CD4-positive, alpha-beta memory T cell (primary cell): ENCODE measurements at places on chromosomes 3 and 15.

GRCh38 chr3:147298511-147298982 lies 107.8 kb downstream of the ZIC4 start:
- DNase-seq = no peak

DNA sequence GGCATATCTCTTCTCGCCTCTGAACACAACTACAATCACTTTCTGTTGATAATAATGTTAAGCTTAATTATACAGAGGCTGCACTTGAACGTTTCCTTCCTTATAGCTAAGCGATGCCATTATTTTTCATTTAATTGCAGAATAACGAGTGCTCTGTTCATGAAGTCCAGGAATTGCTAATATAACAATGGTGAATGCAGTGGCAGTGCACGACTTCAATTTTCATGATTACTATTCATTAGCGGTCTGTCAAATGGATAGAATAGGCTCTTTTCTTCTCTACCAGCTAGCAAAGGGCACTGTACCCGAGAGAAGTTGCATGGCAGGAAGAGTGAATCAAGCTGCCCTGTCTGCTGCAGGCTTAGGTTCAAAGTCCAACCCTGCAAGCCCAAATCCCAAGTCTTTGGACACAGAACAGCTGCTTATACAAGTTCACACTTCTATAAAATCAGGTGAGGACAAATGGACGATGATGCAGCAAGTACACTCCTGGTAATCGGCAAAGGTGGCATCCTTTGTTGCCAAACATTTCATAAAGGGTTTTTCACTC lies 75.6 kb downstream of the PDZRN3 start:
- no peak for DNase-seq

DNA sequence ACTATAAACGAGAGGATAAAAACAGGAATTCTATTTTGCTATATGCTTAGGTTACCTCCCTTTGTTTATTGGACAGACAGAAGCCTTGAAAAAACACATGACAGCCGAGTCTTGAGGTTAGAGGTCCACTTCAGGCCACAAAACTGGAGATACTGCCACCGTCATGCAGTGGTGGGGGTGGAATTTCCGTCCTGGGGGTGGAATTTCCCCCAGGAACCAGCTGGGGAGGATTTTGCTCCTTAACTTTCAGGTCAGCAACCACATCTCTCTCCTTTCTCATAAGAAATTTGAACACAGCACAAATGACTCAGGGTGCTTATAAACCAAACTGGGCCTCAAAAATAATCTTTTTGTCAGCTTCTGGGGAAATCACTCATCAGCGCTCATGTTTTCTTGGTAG lies 545.8 kb upstream of the ADAMTS9 start:
- DNase-seq = no peak

DNA sequence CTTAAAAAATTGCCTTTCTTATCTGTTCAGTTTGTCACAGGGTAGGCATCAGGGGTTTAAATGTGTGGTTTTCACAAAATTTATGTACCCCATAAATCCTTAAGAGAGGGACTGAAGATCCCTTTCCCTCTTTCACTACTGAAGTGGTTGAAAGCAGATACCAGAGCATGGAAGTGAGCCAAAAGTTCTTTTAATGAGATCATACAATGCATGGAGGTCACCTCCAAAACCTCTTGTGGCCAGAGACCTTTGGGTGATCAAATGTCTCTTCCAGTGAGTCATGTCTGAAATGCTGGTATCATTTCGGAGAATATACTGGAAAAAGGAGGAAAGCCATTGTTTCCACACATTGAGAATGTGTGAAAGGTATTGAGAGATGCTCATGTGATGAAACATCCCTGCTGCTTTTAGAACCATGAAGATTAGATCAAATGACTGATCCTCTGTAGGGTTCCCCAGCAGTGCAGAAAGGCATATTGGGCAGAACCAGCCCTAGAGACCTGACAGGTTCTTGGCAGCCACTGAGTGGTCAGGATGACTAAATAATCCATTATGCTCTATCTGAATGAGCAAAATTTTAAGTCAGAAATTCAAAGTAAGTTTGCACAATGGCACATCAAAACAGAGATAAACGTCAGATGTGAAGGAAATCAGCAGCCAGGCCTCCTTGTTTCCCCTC lies 165.8 kb upstream of the SLC2A2 start:
- no peak for DNase-seq

DNA sequence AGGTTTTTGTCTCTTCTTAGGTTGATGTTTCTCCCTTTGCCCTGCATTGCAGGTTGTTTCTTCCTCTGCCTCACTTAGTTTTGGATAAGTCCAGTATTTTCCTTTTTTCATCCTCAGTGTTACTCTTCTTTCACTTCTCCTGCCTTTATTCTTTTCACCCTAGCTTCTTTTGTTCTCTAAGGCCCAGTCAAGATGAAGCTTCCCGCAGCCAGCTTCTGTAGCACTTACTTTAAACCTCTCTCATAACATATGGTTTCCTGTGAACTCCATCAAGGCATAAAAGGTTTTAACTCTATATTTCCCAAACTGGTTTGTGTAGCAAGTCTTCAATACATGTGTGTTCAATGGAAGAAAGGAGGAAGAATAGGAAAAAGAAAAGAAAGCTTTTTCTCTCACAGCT lies 54.1 kb downstream of the TP63 start:
- no peak for DNase-seq

GRCh38 chr3:175646865-175647264 lies 787.7 kb downstream of the NAALADL2 start:
- DNase-seq = no peak

GRCh38 chr3:159560214-159560979 lies 428.2 kb upstream of the IL12A start:
- DNase-seq = no peak

DNA sequence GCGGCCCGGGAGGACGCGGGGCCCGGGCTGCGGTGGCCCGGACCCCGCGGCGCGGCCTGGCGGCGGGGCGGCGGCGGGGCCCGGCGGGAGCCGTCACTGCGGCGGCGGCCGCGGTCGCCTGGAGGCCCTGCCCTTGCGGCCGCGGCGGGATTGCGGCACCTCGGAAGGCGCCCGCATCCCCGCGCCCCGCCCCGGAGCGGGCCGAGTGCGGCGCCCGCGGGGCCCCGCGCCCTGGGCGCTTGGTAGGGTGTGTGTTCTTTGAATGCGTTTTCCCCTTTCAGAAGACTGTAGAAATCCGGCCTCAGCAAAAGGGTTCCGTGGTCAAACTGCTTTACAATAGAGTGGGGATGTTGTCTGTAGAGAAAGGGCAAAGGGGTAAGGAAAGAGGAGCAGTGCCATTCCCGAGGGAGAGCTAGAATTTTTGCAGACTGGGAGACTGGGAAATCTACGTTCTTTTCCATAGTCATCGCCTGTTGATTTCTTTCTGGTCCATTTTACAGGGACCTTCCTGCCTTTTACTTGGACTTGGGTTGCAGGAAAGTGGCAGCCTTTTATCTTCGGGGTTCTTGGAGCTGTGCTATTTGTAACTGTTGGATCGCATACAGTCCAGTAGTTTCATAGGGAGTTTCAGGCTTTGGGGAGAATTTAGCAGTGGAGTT lies 630 bp downstream of the SNRK start:
- no peak for DNase-seq

GRCh38 chr3:63582943-63583500 lies 69.5 kb upstream of the SNTN start:
- no peak for DNase-seq

GRCh38 chr15:63013052-63013808 lies 29.3 kb upstream of the TPM1 start:
- no peak for DNase-seq

DNA sequence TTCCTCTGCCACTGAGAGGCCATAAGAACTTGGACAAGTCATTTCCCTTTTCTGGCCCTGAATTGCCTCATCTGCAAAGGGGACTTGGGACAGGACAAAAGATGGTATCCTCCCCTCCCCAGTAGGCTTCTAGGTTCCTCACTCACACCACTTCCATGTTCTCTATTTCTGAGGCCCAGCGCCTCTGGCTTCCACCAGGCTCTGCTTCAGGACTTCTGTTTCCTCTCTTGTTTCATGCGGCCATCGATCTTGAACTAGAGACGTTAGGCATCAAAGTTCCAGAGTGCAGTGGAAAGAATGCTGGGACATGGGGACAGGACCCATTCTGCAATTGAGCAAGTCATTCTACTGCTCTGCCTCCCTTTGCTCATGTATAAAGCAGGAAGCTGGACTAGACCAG lies 1.7 kb downstream of the TM4SF4 start:
- no peak for DNase-seq
